ENCODE measurements at places on chromosomes 1 and 21.

DNA sequence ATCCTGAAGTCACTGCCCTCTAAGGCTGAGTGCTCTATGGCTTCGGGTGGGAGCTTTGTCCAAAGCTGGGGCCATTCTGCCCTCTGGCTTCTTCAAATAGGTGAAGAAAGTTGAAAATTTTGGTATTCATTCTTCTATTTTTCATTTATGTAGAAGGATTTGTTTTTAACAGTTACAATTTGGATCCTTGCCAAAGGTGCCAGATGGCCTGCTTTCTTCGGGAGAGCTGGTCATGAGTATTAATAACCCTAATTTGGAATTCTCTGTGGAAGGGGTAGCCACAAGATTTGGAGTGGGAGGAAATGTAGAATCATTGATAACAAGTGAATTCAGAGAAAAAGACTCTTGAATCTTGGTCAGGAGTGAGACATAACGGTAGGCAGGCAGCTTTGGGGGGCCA, 370.4 kb upstream of the ST6GALNAC5 start:
- no peak for DNase-seq

GRCh38 chr1:173056365-173056764, 5.6 kb upstream of the TNFSF18 start:
- no peak for DNase-seq

DNA sequence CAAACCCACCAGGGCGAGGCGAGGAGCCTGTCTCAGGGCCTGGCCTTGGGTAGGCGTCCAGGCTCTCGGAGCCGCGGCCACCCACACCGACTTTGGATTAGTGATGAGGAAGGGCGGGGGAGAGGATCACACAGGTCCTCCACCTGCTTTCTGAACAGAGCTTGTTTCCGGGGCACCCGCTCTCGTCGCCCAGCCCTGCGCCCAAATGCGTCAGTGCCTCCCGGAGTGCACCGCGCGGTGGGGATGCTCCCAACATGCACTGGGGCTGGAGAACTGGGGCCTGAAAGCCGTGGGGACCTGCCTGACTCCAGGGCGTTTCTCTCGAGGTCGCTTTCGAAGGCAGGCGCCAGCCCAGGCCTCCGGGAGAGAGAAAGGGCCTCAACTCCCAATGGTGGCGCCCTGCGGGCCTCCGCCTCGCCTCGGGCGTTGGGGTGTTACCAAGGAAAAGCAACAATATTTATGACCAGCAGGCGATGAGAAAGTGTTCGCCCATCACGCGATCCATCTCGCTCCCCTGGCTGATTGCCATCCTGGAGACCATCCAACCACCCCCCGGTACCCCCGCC, 8.9 kb upstream of the LHX8 start:
- no peak for DNase-seq

DNA sequence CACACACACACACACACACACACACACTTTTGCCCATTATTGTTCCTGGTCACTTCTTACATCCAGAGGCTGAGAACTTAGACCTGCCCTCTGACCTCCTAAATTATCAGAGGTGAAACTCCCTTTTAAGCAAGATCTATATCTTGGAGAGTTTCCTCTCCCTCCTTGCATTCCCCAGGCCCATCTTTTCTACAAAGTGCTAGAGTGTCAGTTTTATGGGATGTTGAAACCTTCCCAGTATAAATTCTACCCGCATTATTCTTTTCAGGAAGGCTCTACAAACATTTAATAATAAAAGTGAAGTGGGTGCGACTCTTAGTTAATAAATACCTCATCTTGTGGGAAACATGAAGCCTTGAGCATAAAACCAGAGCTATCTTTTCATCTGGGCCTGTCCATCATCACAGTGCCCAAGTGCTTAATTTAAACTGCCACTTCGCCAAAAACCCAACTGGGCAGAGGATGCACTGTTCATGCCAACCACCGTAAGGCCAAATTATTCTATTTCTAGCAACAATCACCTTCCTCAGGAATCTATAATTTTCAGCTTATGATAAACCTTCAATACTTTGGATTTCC, 458.2 kb upstream of the RUNX1 start:
- no peak for DNase-seq

DNA sequence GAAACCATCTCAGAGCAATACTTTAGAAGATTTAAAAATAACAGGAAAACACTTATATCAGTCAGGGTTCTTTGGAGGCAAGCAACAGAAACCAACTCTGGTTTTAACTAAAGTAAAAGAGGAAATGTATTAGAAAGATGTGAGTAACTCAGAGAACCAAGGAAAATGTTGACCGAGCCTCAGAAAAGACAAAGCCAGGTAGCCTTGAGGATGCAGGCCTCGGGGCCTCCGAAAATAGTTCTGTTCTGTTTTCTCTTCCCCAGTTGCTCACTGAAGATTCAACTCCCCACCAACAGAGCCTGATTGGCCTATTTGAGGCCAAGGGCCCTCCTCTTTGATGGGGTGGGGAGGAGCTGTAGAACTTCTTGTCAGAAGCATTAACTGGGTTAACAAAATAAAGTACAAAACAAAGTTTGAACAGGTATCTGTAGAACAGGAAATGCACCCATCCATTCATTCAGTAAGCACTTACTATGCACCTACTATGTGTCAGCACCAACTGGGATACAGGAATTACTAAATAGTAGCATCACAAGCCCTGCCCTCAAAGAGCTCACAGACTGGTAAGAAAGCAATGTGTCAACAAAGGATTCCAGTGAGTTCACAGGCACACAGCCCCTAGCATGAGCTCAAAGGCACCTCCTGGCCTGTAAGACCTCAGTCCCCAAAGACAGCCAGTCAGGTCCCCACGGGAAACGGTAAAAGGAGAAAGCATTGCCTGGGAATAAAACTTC, 12.6 kb downstream of the SLAMF8 start:
- DNase-seq: no peak

DNA sequence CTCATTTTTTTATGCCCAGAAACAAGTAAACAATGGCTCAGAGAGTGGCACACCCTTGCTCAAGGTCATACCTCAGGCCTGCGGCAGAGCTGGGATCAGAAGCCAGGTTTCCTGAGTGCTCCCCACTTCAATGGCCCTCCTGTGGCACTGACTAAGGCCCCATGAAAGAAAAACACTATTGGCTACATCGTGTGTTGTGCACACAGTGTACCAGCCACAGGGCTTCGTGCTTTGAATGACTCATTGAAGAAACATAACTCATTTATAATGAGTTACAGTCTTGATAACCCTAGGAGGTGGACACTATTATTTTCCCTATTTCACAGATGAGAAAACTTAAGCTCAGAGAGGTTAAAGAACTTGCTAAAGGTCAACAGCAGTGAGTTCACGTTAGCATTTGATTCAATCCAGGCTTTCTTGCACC, 91.2 kb downstream of the TRABD2B start:
- DNase-seq: peak; percentile 45

DNA sequence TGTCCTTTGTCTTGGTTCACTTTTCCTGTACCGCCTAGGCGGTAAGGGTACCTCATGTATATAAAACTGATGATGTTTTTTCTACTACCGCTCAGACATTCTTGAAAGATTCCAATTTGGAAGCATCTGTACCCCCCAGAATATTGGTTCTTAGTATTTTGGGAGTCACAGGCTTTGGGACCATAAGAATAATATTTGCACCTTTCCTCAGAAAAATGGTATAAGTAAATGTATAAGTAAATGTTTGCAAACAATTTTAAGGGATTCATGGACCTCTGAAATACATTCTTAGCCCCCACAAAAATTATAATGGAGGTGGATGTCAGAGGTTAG, 677 bp downstream of the SRP9 start:
- DNase-seq: no peak

DNA sequence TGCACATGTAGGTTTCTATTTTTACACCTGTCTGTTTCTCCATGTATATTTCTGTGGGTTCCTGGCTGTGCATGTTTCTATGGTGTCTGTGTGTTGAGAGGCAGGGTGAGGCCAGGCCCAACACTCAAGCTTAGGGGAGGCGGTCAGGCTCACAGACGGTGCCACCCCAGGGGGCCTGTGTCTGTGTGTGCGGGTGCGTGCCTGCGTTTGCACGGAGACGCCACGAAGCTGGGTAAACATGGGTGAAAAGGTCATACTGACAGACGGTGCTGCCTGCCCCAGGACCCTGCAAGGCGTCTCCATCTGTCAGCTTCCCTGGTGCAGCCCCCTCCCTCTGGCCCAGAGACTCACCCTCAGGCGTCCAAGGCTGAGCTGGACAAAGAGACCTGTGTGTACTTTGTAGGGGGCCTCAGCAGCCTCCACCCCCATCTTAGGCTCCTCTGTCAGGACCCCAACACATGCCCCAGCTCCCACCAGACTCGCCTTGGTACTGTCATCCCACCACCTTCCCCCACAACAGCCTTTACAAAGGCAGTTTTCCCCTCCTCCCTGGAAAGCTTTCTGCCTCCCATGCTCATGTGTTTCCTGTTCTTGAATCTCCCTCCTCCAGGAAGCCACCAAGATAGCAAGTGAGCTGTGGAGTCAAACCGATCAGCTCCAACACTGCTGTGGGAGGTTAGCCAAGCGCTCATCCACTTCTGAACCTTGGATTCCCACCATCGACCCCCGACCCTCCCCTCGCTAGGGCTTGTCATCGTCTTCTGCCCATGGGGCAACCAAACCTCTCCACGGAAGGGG, 34.1 kb downstream of the PTPRF start:
- DNase-seq: no peak

- DNase-seq: no peak
Measured at GRCh38 chr1:235637756-235638534, 11.6 kb downstream of the GNG4 start.
